ENCODE measurements at places on chromosomes 6 and 20. TPM values are rescaled to one million over a fixed set of nuclear protein-coding genes. Genes with fewer than 3 reads are reported as not detected.

Gene KCNK16
- total RNA-seq = not detected

Gene CPNE5
- 0.19 TPM for total RNA-seq

Gene SLC22A7
- not detected for total RNA-seq

Gene DDX43
- 3.1 TPM for total RNA-seq

Gene DNAH8
- not detected for total RNA-seq

Gene CLVS2
- not detected for total RNA-seq

Gene TREM2
- 335 TPM for total RNA-seq

Gene COL11A2
- total RNA-seq = 0.17 TPM

Gene NHSL1
- total RNA-seq = 24.3 TPM

Gene FAM217A
- total RNA-seq = not detected

Gene ARFGEF3
- 1.5 TPM for total RNA-seq

Gene HLA-DQA1
- 18.5 TPM for total RNA-seq

Gene RAB44
- total RNA-seq = not detected

Gene KCNQ5
- 0.17 TPM for total RNA-seq

Gene COL9A1
- total RNA-seq = not detected

Gene AIF1
- 50.5 TPM for total RNA-seq

Gene MLIP
- total RNA-seq = 0.51 TPM

Gene ITPA
- 51.8 TPM for total RNA-seq

Gene PRSS35
- not detected for total RNA-seq

Gene SNX5
- total RNA-seq = 114 TPM

Gene PDE7B
- total RNA-seq = 7.9 TPM

Gene TRIM15
- not detected for total RNA-seq

Gene ZSCAN23
- 1.8 TPM for total RNA-seq

Gene ASIP
- not detected for total RNA-seq

Gene ZNF334
- 1.5 TPM for total RNA-seq

Gene METTL24
- total RNA-seq = 0.88 TPM

Data from subcutaneous adipose tissue (tissue), 4 donors.